ENCODE measurements at places on chromosomes 11 and 22. TPM values are rescaled to one million over a fixed set of nuclear protein-coding genes. Genes with fewer than 3 reads are reported as not detected.

OR52I1 gene
- polyA plus RNA-seq, result not detected

- peak; percentile 58 for DNase-seq
- peaks cover 2% of the 10 kb centered on the region for H3K36me3 ChIP-seq
- H3K27ac ChIP-seq, result peak overlapping the region; percentile 78
- peaks cover 2% of the 10 kb centered on the region for H3K27me3 ChIP-seq
- H3K4me3 ChIP-seq, result peak overlapping the region; percentile 90
- H3K4me1 ChIP-seq, result peaks cover 8% of the 10 kb centered on the region
Observed at GRCh38 chr11:114060392-114061047, 1.0 kb downstream of the ZBTB16 start.

DNA sequence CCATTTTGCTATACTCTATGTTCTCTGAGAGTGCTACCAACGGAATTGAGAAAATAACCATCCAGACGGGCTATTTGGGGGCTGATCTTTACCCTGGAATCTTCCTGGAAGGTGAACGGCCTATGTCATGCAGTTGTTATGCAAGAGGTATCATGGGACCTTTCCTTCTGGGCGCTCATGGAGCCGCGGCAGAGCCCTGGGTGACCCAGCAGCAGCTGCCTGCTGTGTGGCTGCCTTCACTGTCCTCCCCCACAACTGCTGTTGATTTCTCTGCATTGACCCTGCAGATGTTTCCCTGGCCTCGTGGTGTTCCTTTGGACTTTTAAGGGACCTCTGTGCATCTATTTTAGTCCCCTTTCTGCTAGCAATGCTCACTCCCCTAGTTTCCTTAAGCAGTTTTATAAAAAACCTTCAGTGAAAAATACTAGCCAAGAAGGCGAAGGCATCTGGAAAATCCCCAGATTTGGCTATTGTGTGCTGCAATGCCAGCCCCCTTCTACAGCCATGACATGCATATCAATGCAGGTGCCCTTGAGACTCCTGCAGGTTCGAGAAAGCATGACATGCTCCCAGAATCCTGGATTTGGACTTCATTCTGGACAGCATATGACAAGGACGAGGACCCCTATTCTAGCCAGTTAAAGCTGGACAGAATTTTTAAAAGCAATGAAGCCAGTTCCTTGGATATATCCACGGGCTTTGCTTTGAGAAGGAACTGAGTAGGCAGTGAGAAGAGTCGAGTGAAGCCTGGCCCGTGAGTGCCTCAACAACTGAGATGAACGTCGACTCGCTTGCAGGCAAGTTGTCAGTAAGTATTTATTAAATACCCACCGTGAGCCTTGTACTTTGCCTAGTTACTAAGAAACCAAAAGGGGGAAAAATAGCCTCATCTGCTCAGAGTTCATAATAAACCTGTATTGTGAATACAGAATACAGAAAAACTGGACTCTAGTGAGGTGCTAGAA, at the start of gene SLC25A18:
Gene SLC25A18 (plus strand): TSS at position 593 of the 965 bp plus-strand sequence. CDS start 16,447 bp downstream, outside the sequence.
- H3K4me3 ChIP-seq, result no peak within 1 kb of the TSS
- no peaks in the 10 kb centered on the region for H3K36me3 ChIP-seq
- no peak within 1 kb of the TSS for H3K27ac ChIP-seq
- H3K4me1 ChIP-seq, result no peaks in the 10 kb centered on the region
- peaks cover 3% of the 10 kb centered on the region for H3K27me3 ChIP-seq

OR4C46 gene
- polyA plus RNA-seq, result not detected

GRCh38 chr22:20191000-20191515, 40.2 kb upstream of the CCDC188 start:
- no peaks in the 10 kb centered on the region for H3K4me1 ChIP-seq
- no peaks in the 10 kb centered on the region for H3K36me3 ChIP-seq
- no peak overlapping the region for H3K27ac ChIP-seq

ASCL2 gene
- polyA plus RNA-seq, result not detected
